ENCODE measurements at places on chromosomes 5 and 9. TPM values are rescaled to one million over a fixed set of nuclear protein-coding genes. Genes with fewer than 3 reads are reported as not detected.

TLX3 gene
- total RNA-seq: not detected

SLC27A6 gene
- total RNA-seq: 0.13 TPM

NR2F1 gene
- total RNA-seq: 10.2 TPM

C5 gene
- total RNA-seq: 5.3 TPM

PCDHA9 gene
- 0.07 TPM for total RNA-seq

IL13 gene
- total RNA-seq: not detected

TAF1L gene
- total RNA-seq: under 0.01 TPM

SLC4A9 gene
- total RNA-seq: 0.07 TPM

SURF4 gene
- total RNA-seq: 465 TPM

NMUR2 gene
- total RNA-seq: not detected

SLIT3 gene
- total RNA-seq: 69.2 TPM

CCDC171 gene
- 2.2 TPM for total RNA-seq

DRD1 gene
- total RNA-seq: 1.2 TPM

CNTLN gene
- 10.0 TPM for total RNA-seq

NR5A1 gene
- not detected for total RNA-seq

ALDH1B1 gene
- total RNA-seq: 18.4 TPM

KCNV2 gene
- total RNA-seq: not detected

All from smooth muscle cell of the pulmonary artery (primary cell).